NCI-H526 (cell line): ENCODE measurements at places on chromosomes 1 and 21.

DNA sequence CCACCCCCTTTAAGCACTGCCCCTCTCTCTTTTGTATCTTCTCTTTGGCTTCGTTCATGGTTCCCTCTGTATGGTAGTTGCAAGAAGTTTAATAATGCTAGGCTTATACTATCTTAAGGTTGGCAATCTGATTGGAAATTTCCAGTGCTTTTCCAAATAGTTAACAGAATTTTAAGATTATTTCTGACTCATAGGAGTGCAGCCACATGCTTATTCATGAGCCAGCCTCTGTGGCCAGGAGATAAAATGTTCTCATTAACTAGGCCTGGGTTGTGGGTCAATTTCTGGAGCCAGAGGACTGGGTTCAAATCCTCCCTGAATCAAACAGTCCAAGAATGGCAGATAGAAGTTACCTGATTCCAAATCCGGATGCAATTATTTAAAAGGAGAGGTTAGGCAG, 103.1 kb downstream of the ATP6V1G3 start:
- no peak for DNase-seq

DNA sequence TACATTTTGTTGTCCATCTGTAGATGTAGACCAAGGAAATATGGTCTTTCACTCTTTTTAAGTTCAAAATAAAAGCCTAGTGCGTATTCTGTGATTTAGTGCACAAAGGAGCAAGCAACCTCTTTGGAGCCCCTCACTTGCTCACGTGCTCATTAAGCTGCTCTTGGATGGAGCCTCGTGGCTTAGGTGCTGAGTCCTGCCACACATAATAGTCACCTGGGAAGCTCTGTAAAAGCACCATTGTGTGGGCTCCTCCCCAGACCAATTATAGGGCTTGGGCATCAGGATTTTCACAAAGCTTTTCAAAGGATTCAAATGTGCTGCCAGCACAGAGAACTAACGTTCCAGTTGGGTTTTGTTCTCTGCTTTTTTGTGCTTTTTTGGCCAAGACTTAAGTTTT, 85.0 kb downstream of the PCP4 start:
- DNase-seq, result no peak

DNA sequence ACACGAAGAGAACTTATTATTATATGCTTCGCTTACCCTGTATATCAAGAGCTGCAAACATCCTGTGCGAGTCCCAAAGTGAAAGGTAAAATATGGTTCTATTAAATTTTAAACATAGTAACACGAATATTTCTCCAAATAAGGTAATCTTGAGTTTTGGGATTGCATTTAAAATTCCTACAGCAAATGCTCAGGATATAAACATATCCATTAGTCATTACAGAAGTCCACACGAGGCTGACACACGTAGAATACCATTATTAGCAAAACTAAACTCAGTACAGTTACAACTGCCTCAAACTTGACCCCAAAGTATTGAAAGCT, 282 bp upstream of the LYPLAL1 start:
- DNase-seq, result no peak

DNA sequence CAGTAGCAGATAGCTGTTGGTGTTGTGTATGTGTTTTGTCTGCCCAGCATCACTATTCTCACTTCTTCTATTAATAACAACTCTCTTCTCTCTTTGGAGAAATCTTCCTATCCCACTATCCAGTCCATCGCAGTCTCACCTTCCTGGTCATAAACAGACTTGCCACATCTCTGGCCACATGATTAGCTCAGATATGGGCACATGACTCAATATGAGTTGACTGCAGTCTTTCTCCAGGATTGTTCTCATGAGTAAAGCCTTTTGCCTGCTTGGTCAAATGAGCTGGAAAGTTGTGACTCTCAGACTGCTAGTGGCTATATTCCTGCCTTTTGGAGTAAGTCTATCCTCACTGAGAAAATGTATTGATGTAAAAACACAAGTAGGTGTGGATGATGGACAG, 32.9 kb upstream of the TADA1 start:
- DNase-seq, result no peak

DNA sequence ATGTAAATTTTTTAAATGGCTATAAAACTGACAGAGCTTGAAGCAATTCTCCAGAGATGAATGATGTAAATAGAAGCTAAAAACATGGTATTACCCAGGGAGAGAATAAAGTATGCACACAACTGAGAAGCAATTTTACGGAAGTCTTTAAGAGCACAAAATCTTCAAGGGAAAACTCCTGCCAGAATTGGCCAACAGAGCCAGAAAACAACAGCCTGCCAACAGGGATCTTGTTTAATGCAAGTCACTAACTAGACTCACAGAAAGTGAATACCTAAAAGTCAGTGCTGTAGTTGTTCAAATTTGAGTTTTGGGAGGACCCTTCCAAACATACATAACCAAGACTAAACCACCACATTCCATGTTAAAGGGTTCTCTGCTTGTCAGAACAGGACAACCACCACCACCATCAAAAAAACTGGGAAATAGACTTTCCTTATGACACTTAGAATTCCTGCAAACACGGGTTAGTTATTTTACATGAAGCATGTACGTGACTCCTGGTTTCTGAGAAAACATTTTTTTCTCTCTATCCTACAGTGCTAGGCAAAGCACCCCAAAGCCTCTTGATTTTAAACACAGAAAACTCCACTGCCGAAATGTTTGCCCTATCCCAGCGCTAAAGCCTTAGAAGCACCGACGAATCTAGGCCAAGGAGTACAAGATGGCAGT, 1.6 kb downstream of the EPS15 start:
- DNase-seq, result peak; percentile 66

DNA sequence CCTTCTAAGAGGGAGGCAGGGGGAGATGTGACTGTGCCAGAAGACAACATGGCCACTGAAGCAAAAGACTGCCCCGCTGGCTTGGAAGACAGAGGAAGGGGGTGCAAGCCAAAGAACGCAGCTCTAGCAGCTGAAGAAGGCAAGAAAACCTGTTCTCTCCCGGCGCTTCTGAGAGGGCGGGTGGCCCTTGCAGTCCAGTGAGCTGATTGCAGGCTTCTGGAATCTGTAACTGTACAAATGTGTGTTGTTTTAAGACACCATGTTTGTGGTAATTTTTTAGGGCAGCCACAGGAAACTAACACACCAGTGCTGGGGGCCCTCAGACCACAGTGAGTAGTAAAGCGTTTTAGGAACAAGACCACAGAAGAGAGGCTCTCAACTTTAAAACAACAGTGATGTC, 47.0 kb downstream of the CD46 start:
- DNase-seq, result no peak

GRCh38 chr1:84740050-84740714, 49.9 kb upstream of the SSX2IP start:
- no peak for DNase-seq

DNA sequence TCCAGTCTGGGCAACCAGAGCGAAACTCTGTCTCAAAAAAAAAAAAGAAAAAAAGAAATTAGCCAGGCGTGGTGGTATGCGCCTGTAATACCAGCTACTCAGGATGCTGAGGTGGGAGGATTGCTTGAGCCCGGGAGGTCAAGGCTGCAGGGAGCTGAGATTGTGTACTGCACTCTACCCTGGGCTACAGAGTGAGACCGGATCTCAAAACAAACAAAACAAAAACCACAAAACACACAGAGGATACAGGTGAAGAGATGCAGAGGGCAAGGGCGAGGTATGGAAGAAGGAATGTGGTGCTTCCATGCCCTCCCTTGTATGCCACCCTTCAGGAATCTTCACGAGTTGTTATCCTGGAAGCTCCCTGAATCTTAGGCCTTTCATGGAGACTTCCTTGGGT, 68.5 kb downstream of the NDUFS5 start:
- DNase-seq, result no peak

GRCh38 chr1:27003745-27004470, 8.7 kb downstream of the TENT5B start:
- no peak for DNase-seq

DNA sequence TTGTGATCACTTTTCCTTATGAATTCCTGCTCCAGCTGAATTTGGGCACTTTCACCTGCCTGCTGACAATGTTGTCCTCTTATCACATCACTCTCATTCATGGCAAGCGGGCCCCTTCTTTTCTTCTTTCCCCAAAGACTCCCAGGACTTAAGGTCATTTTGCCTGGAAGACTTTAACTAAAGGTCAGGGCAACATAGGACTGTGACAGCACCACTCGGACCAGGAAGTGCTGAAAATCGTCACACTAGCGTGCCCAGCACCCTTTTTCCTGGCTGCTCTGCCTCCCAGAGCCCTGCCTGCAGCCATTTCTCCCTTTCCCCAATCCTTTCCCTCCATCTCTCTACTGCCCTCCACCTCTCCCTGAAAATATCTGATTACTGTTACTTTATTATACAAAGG, 35.4 kb downstream of the CD34 start:
- DNase-seq, result no peak

GRCh38 chr1:15029036-15029435, 124.5 kb upstream of the TMEM51 start:
- DNase-seq, result no peak

- no peak for DNase-seq
Measured at GRCh38 chr1:29521438-29521715, 285.1 kb downstream of the PTPRU start.

DNA sequence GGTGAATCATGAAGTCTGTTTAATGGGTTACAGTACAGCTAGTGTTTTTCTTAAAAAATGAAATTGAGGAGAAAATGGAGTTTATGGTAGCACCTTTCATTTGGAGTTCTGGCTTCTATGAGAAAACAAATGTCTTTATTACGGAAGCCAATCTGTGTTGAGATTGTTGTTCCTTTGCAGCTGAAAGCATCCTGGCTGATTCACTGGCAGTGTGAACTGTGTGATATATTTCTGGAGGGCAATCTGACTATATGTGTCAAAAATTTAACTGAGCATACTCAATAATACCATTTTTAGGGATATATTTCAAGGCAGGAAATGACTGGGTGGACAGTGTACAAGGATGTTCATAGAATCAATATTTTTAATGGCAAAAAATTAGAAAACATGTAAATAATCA, 46.6 kb upstream of the LYST start:
- DNase-seq, result no peak

DNA sequence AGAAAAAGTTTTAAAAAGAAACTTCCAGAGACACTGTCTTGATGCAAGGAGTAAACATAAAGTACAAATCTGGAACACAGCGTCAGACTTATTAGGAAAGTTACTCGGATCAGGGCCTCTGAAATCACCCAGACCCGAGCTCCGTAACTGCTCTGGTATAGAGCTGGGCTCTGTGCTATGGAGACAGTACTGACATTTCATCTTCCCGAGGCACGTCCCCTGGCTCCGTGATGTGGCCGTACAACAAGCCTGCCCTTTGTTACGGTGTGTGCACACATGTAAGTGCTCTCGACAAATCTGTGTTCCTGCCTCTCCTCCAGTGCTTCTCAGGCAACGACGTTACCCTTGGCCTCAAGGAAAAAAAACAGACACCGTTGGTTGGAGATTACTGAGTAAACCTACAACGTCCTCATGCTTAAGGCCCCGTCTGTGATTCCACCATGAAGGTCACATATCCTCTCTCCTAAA, 107.0 kb upstream of the IRF2BP2 start:
- DNase-seq, result no peak

DNA sequence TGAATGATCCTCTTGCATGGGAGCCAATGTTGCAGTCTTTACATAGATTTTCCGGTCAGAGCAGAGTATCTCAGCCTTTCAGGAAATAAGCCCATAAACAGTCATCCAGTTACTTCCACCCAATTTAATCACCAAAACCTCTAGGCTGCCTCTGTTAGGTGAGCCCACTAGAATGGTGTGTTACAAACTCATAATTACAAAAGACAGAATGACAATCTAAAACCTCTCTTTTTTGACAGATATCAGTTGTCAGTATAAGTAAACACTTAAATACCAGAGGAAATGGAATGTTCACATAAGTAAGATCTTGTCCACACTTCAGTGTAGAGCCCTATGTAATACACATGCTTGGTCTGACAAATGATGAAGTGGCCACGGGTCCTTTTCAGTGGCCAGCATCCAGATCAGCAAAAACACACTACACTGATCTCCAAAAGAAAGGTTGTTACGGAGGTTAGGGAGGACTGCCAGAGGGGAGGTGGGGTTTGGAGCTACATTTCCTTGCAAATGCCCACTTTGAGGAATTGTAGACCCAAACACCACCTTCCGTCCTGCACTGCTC, 71.3 kb upstream of the FBXO28 start:
- DNase-seq, result no peak

- no peak for DNase-seq
Measured at GRCh38 chr1:174116042-174116441, 43.3 kb upstream of the RABGAP1L start.

DNA sequence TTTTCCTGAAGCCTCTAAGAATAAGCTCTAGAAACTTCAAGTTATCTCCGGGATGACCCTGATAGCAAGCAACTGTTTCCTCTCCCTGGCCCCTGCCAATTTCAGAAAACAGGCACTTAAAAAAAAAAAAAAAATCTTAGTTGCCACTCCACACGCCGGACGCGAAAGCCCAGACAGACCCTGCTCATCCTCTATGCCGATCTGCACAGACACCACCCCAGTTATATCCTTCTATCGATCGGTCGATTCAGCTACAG, 1.7 kb downstream of the ANP32E start:
- DNase-seq, result no peak

- DNase-seq, result no peak
Measured at GRCh38 chr1:59079434-59080140, 217.3 kb upstream of the FGGY start.
